ENCODE measurements at places on chromosomes 4 and X.

GRCh38 chr4:173500841-173501591, 29.0 kb downstream of the HAND2 start:
- DNase-seq = no peak

GRCh38 chr4:1355378-1355777, 8.4 kb downstream of the UVSSA start:
- no peak for DNase-seq

GRCh38 chrX:77070202-77070918, 376.8 kb upstream of the FGF16 start:
- DNase-seq = no peak

- no peak for DNase-seq
Observed at GRCh38 chr4:107780665-107781064, 44.1 kb upstream of the SGMS2 start.

- no peak for DNase-seq
Observed at GRCh38 chrX:10506781-10507180, 113.6 kb downstream of the MID1 start.

GRCh38 chr4:32435308-32435707, 1715.1 kb downstream of the PCDH7 start:
- DNase-seq = no peak

DNA sequence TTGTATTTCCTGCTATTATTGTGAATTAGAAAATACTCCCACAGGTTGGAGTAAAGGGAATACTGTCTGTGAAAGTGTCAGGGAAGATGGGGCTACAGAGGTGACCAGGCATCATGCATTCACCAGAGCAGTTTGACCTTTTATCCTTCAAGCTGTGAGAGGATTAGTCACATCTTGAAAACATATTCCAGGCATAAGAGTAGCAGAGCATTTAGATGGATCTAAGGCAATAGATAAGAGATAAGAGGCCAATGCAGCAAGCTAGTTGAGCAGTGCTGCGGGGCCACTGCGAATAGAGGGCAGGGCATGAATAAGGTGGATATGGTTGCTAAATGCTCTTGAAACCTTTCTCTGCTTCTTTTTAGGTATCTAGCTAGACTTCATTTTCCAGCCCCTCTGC, 470.7 kb upstream of the FTHL17 start:
- DNase-seq = no peak

DNA sequence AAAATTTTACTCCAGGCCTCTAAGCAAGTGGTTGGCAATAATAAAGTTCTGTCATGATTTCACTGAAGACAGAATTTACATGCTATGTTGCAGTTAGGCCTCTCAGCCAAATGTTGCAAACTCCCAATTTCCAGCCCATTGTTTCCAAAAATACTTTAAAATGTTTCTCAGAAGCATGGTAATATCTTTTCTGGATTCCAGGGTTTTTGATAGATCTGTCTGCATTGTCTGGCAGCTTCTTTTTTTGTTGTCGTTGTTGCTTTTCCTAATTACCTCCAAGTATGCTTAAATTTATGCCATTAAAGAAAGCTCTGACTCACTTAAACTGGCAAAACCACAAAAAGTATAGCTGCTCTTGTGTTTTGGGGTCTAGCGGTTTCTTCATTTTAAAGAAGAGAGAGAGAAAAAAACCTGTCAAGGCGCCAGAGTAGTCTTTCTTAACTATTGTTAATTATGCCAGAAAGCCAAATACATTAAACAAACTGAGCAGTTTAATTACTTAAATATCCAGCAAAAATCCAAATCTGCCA, 97.0 kb downstream of the AGTR2 start:
- no peak for DNase-seq

DNA sequence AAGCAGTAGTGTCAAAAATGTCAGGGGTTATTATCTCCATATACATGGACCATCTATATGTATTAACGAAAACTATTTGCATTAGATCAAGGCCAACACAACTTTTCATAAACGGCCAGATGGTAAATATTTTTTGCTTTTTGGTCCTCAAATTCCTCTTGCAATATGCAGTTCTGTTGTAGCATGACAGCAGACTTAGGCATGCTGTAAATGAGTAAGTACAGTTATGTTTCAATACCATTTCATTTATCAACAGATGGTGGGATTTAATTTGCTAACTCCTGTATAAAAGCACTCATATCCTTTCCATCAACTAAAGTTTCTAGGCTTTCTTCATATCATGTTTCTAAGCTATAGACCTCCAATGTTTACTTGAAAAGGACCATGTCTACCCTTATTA, 208.1 kb downstream of the ANKRD50 start:
- no peak for DNase-seq

GRCh38 chrX:68698942-68699341, 51.5 kb downstream of the STARD8 start:
- no peak for DNase-seq

DNA sequence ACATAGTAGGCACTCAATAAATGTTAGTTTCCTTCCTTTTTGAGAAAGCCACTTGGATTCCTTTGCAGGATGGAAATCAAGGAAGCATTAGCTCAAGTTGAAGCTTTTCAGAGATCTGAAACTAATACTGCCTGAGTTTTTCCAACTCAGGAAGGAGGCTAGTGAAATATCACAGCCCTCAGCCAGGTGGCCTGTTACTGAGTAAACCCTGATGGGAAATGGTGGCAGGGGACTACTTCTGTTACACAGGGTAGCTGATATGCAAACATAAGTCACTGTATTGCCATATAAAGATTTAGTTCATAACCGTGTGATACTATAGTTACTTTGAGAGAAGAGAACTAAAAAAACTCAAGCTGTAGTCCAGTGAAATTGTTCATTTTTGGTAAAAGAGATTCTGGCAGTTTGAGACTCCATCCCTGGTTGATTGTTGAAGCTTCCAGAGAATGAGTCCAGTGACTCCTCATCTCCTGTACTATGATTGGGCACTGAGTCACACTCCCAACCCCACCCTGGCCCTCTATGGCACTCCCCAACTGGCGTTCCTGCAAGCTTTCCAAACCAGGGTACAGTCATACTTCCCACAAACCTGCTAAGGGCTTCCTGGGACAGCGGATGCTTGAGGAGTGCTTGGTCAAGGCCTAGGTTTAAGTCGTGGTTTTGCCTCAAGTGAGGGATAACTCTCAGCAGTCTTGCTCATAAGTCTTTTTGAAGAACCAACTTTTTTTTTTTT, 81.8 kb downstream of the MID1IP1 start:
- no peak for DNase-seq

GRCh38 chrX:630007-630611, 482 bp upstream of the SHOX start:
- no peak for DNase-seq

DNA sequence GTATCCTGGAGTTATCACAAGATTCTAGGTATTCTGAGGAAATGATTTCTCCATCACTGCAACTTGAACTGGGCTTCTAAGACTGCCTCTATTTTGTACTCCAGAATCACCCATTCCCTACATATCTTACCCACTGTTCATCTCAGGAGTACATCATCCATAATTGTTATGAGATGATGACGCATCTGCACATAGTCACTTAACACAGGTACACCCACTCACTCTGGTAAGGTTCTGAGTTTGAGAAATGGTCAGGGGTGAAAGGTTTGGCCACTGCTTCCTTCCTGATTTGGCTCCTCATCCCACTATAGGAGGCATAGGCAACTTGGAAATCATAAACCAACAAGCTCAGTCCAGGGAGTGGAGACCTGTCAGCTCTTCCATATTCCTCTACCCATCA, 143.9 kb downstream of the GLRA2 start:
- no peak for DNase-seq

- no peak for DNase-seq
Observed at GRCh38 chr4:167606551-167606950, 372.3 kb upstream of the SPOCK3 start.

- DNase-seq = no peak
Observed at GRCh38 chrX:75638332-75638731, 115.5 kb upstream of the ZDHHC15 start.

DNA sequence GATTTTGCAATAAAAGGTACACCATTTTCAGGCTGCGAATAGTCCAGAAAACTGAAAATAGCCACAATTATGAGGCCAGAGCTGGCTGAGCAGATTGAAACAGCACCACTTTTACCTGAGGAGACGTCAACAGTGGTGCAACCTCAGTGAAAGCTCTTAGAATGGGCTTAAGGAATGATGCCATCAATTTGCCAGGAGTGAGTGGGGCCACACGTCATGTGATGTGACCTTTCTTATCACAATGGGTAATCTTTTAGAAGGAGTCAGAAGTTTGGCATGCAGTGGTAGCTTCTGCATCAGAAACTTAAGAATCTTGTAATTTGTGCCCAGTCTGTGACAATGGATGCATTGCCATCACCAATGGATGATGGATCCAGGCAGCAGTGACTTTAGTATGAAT, 27.6 kb downstream of the ZNF81 start:
- no peak for DNase-seq

GRCh38 chr4:17232566-17233253, 279.2 kb downstream of the QDPR start:
- no peak for DNase-seq

DNA sequence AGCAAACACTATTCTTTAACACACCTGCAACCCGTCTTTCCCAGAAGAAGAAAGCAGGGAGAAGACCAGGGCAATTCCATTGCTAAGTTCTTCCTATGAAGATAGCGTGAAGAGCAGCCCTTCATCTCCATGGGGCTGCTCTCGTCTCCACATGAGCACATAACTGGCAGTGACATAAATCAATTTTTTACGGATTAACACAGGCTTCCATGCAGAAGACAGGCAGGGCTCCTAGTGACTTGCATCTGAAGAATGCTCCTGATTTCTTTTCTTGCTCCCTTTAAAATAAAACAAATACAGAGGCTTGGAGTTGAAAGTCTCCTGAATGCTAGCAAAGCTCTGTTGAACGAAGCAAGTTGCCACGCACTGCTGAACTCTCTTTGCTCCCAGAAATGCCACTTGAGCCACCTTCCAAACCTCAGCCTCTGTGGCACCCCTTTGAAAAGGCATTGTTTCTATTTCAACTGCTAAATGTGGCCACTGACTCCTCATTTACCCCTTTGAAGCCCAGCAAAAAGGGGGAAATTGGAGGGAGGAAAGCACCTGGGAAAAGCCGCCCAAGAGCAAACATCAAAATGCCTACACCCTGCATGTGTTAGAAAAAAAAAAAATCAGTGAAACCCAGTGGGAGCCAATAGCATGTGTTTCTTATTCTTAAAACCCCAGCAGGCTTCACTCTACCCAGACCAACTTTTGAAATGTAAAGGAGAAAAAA, 383.7 kb downstream of the IDS start:
- no peak for DNase-seq

- DNase-seq = no peak
Observed at GRCh38 chr4:121819216-121819965, 4.3 kb downstream of the CCNA2 start.

DNA sequence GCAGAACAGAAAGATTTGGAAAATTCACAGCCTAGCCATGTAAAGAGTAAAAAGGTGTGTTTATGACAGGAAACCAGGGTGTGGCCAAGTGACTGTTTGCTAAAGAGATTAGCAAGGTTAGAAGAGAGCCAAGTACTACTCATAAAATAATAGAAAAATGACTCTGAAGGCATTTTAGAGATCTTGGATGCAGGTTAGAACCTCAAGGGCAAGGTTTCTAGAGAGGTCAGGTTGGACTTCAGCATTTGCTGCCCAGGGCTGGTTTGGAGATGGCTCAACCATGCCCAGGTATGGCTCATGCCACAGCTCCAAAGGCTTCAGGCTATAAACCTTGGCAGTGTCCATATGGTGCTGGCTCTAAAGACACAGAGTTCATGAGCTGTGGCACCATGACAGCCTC, 40.6 kb upstream of the ADGRA3 start:
- DNase-seq = no peak

- DNase-seq = no peak
Observed at GRCh38 chr4:125461676-125462363, 147.1 kb downstream of the FAT4 start.

GRCh38 chr4:165839615-165840333, 33.3 kb upstream of the TLL1 start:
- DNase-seq = no peak

- no peak for DNase-seq
Observed at GRCh38 chrX:102978594-102978993, 41.5 kb downstream of the RAB40AL start.

GRCh38 chr4:101540336-101540735, 193.0 kb upstream of the PPP3CA start:
- no peak for DNase-seq

DNA sequence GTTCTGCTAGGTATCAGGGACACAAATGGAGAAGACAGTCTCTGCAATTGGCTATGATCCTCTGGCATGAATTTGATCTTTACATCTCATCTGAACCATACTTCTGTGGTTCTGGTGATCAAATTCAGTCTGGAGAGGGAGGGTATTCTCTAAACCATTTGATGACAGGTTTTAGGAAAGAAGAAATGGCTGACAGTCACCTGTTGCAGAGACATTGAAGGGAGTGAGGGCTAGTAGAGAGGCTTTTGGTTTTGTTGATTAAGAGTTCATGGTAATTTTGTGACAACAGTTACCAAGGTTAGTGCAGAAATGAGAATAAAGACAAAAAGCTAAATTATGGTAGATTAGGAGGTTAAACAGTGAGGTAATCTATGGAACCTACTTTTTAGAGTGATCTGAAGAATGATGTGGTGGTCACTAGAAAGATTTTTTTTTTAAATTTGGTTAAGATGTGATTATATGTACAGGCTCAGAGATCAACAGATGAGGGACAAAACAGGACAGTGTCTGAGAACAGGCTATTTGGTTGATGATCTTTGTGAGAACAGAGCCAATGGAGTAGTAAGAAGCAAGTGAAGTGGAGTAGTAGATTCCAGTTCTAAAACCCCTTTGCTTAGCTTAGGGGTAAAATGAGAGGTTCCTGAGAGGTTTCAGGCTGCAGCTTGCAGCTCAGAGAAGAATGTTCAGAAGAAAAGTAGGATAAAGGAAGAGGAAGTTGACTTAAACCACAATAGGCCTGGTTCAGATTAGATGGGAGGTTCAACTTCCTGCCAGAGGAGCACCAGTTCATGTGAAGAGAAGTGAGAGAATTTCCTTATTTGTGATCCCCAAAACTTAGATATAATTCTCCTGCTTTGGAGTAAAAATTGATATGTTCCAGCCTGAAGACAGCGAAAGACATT, 34.7 kb downstream of the VSIG4 start:
- no peak for DNase-seq

GRCh38 chr4:109872950-109873656, 25.2 kb downstream of the LRIT3 start:
- no peak for DNase-seq

DNA sequence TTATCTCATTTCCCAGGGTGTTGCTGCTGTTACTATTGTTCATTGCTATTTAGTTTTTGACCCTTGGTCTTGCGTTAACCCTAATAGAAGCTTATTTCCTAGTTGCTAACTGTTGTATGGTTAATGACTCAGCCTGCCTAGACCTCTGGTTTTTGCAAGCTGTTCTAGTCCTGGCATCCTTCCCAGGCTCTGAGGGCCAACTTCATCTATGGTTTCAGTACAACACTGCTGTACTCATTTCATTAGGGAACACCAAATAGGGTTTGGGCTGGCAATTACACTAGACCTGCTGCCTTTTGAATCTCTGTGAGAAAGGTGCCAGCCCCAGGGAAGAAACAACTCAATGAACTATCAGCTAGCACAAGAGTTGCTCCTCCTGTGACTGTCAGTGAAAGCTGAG, 59.6 kb downstream of the DCX start:
- DNase-seq = no peak

- no peak for DNase-seq
Observed at GRCh38 chr4:163196926-163197480, 30.3 kb upstream of the NAF1 start.

Data from stimulated activated naive CD4-positive, alpha-beta T cell treated with Interleukin-2 at 50 U/mL for 16 hours (primary cell).